ENCODE measurements at places on chromosomes 7 and 10.

DNA sequence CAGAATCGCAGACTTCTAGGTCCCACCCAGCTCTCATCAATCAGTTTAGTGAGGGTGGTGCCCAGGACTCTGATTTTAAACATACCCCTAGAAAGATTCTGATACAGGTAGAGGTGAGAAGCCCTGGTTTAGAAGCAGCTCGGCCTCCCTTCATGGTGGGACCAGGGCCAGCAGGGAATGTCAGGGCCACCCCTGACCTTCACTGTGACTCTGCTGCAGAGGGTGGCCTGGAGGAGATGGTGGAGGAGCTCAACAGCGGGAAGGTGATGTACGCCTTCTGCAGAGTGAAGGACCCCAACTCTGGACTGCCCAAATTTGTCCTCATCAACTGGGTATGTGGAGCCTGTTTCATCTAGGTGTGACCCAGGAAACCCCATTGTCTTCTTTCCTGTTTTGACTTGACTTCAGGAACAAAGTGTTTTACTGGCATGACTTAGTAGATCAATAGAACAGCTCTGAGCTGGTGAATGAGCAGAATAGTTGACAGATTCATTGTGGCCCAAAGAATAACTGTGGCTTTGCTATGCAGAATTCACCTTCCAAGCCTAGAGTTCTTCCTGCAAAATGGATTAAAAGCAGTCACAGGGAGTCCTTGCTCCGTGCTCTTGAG, 7.2 kb downstream of the DBNL start:
- DNase-seq: no peak

DNA sequence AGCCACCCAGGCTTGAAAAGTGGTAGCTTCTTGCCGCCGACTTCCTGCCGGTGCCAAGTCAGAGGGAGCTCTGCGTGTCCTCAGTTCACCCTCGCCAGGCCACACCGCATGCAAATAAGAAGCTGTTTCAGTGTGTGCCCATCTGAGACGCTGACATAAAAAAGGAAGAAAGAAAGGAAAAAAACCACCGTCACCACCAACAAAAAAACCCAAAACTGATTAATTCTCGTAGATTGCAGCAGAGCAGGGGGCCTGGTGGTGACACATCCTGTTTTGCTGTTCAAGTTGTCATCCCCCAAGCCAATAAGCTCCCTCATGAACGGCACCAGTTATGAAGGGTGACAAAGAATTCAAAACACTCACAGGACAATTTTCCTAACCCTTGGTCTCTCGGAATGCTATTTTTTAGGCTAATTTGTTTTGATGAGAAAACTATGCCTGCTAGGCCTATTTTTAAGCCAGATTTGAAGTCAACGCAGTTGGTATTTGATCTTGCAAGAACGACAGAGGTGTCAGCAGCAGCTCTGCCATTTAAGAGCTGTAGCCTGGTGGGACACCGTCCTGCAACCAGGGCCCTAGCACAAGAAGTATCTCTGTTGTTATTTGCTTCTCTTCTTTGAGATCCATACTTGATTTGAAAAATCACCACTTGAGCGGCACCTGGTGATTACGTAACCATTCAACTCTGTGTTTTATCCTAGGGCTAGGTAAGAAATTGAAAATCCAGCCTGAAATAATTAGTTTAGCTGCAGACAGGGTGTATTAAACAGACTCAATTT, 145.6 kb downstream of the PFKFB3 start:
- DNase-seq: no peak

GRCh38 chr7:7989616-7990440, 21.2 kb downstream of the GLCCI1 start:
- no peak for DNase-seq

- DNase-seq: no peak
Observed at GRCh38 chr10:15236340-15236739, 67.8 kb upstream of the NMT2 start.

DNA sequence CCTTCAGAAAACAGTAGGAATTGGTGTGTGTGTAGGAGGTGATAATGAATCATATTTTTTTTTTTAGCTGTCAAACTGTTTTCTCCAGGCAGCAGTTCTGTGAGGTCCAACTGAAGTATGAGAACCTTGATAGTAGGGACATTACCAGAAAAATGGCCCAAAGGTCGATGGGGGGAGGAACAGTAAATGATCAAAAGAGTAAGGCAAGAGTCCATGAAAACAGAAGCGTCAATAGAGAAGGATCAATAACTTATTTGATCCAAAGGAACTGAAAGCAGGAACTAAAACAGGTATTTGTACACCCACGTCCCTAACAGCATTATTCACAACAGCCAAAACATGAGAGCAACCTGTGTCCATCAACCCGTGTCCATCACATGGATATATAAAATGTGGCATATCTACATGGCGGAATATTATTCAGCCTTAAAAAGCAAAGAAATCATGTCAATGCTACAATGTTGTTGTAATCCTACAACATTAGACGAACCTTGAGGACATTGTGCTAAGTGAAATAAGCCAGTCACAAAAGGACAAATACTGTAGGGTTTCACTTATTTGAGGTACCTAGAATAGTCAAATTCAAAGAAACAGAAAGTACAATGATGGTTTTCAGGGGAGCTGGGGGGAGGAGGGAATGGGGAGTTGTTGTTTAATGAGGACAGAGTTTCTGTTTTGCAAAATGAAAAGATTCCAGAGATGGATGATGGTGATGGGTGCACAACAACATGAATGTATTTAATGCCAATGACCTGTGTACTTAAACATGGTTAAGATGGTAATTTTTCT, 214.0 kb upstream of the KLF14 start:
- DNase-seq: no peak

GRCh38 chr7:25109276-25109675, 15.8 kb downstream of the CYCS start:
- DNase-seq: no peak

DNA sequence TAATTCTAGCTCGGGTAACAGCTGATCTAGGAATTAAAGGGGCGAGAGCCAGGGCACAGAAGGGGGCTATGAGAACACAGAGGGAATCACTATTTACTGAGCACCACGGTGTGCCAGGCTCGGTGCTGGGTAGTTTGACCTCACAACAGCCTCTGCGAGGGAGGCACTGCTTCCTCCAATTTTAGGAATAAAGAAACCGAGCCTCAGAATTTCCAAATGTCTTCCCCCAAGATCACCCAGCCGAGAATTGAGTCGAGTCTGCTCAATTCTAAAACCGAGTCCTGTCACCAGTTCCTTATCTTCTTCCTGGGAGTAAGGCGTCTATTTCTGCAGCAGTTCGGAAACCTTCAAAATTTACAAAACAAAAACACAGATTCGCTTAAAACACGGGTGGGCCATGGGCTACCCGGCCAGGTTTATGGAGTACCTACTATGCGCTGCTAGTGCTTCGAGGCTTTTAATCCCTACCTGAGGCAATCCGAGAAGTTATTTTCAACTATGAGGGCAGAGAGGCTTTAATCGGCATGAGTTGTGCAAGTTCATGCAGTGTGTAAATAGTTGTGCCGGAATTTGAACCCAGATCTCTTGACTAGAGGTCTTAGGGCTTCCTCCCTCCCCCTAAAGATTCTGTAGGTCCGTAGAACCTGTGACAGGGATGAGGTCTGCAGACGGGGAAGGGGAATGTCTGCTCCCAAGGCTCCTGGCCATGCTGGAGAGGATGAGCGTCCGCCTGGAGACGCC, 872 bp upstream of the HMX2 start:
- DNase-seq: no peak

GRCh38 chr7:155962191-155962967, 150.1 kb upstream of the SHH start:
- DNase-seq: no peak

GRCh38 chr10:69504576-69505250, 53.4 kb downstream of the TSPAN15 start:
- DNase-seq: no peak

- no peak for DNase-seq
Observed at GRCh38 chr7:105046414-105046813, 32.4 kb downstream of the KMT2E start.

GRCh38 chr10:69736886-69737641, 64.6 kb upstream of the COL13A1 start:
- no peak for DNase-seq

DNA sequence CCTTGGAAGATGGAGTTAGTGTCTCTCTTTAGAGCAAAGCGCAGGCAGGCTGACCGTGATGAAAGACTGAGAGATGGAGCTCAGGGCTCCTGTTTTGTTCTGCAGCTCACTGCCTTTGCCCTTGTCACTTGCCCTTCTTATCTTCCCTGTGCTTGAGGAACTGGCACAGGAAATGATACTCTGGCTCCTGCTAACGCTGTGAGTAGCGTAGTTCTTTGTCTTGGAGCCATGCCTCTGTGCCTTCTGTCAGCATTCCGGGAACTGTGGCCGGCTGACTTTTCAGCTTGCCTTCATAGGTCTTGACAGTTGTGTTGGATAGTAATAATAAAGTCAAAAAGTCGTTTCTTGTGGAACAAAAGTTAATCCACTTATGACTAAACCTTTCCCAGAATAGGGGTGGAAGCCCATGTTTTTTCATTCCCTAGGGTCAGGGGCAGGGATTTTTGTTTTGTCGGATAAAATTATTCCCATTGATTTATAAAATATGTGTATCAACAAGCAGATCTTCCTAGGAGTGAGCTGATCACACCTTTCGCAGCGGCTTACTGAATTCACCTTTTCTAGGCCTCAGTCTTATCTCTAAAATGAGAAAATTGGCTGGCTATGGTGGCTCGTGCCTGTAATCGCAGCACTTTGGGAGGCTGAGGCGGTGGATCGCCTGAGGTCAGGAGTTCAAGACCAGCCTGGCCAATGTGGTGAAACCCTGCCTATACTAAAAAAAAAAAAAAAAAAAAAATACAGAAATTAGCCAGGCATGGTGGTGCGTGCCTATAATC, 16.6 kb upstream of the TMEM236 start:
- DNase-seq: no peak

Data from H1 (cell line).